ENCODE measurements at places on chromosomes 16 and 17.

GRCh38 chr17:49959183-49959935, 9.6 kb upstream of the DLX4 start:
- no peak for DNase-seq

GRCh38 chr17:42704490-42704836, 22.1 kb downstream of the CNTNAP1 start:
- no peak for DNase-seq

DNA sequence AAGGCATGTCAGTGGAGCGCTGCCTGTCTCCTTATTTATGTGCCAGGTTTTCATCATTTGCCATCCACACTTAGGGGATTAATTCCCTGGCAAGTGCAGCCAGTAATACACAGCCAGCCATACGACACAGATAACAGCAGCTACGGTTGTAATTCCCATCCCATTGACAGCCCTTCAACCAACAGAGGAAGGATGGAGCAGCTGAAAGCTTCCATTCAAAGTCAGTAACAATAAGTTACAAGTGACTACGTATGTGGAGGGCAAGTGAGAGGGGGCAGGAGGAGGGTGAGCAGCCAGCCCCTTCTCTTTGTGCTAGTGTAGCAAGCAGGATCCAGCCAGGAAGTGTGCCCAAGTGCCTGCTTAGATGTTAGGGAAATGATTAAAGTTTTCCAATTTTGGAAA, 53.8 kb upstream of the LYRM9 start:
- DNase-seq, result no peak

DNA sequence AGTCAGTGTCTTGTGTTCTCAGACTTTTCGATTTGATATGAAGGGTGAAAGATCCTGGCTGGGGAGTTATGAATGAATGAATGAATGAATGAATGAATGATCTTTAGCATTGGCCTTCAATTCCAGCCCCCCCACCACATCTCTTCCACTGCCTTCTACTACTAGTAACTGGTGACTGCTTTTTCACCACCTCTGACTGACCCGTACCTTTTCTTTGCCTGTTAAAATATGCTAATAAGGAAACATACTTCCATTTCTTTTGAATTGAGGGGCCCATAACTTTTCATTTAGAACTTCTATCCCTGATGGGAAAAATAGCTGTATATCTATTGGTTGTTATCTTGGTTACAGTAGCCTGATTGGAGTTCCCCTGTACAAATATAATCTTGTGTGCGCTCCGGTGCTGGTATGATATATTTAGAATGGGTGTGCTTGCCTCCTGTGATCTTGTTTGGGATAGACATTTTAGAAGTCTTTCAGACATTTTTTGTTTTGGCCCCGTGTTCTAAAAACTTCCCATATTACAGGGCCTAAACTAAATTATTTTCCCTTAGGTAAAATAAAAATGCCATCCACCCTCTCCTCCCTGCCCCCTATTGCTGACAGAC, 3.4 kb downstream of the LYRM1 start:
- DNase-seq, result no peak

GRCh38 chr17:37483311-37484039, 6.2 kb upstream of the DUSP14 start:
- peak; percentile 53 for DNase-seq

DNA sequence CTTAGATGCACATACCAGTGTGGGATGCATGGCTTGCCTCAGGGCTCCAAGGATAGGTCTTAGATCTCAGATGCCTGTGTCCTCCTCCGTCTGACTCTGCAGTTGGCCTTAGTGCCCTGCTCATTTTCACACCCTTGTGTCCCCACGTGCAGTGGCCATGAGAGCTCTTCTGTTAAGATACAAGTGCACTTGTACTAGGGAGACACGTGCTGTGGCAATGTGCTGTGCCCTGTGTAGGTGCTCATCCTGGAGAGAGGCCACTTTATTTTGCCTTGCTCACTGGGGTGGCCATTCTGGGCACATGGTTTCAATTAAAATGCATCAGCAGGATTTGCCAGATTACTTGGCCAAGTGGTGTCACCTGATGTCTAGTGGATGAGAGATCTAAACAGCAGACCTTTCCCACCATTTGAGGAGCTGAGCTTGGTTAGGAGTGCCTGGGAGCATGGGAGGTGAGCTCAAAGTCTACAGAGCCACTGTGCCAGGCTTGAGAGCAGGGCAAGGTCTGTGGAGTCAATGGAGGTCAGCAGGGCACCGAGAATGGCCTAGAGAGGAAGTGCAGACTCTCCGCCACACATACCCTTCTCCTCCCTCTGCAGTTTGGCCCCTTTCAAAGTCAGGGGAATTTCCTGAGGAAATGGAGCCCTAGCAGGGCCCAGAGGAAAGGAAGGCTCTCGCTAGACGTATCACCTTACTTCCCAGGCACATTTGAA, 25.2 kb upstream of the SMPD3 start:
- DNase-seq, result no peak

GRCh38 chr17:75289832-75290337, 652 bp upstream of the SLC25A19 start:
- DNase-seq, result peak; percentile 48

DNA sequence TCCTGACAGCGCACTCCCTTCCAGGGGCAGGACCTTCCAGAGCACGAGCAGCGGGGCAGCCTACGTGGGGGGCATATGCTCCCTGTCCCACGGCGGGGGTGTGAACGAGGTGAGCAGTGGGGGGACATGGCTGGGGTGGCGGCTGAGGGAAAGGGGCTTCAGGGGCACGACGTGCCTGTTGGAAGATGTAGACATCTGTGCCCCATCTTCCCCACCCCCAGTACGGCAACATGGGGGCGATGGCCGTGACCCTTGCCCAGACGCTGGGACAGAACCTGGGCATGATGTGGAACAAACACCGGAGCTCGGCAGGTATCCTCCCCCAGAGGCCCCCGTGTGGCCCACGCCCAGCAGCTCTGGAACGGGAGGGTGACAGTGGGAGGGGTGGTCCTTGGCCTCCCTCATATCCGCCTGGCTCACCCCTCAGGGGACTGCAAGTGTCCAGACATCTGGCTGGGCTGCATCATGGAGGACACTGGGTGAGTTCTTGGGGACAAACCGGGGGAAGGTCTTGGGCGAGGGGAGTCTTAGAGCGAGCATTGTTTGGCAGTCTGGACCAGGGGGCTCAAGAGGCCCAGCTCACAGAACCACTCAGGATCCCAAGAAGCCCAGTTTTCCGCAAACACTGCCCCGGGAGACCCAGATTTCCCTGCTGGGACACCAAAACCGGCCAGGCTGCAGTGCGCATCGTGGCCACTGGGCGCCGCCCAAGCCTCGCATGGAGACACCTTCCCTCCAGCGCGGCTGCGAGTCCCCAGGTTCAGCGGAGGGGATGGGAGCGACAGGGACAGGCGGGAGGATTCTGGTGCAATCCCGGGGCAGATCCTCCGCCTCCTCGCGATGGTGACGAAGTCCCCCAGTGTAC, 15.7 kb downstream of the ADAM11 start:
- DNase-seq, result peak; percentile 81

GRCh38 chr16:88671806-88672205, 8.9 kb upstream of the MVD start:
- no peak for DNase-seq

DNA sequence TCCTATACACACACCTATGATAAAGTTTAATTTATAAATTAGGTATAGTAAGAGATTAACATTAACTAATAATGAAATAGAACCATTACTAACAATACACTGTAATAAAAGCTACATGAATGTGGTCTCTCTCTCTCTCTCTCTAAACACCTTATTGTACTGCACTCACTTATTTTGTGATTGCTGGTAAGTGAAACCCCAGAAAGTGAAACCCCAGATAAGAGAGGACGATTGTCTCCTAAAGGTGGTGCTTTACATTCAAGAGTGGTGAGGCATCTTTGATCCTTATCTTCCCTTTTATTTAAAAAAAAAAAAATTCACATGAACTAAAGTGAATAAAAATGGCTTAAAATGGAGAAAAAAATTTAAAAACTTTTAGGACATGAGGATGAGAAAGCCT, 80.1 kb upstream of the TRAP1 start:
- DNase-seq, result no peak

DNA sequence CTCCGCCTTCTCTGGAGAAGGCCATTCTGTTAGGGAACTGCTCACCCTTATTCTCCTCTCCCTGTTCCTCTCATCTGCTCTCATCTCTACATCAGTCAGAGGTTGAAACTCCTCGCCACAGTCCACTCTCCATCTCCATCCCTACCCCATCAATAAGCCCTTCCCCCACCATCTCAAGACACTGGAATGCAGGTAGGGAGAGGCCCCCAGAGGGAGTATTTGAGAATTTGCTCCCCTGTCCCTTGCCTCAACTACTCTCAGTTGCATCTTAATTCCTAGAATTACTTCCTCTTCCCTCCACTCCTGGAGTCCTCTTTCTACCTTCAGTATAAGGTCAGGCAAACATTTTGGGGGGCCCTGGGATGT, 2.0 kb upstream of the AATF start:
- DNase-seq, result no peak

- no peak for DNase-seq
Measured at GRCh38 chr17:336110-337021, 16.2 kb downstream of the RPH3AL start.

GRCh38 chr17:82802075-82802780, 37.6 kb downstream of the ZNF750 start:
- DNase-seq, result no peak

DNA sequence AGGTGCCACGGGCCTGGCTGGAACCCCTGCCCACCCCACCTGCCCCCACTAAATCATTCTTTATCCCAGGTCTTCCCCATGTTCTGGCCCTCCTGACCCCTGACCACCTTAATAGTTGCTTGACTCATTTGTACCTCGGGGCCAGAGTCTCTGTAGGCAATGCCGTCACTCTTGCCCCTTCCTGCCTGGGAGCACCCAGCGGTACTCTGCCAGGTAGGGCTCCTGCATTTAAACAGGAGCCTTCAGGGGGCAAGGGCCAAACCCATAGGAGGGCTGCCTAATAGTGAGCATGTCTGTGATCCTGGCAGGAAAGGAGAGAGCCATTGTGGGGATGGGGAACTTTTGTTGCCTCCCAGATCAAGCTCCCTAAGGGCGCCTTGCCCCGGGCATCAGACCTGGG, 8.8 kb upstream of the ITGA3 start:
- no peak for DNase-seq

GRCh38 chr17:17350491-17351355, 47.5 kb downstream of the NT5M start:
- DNase-seq, result no peak

DNA sequence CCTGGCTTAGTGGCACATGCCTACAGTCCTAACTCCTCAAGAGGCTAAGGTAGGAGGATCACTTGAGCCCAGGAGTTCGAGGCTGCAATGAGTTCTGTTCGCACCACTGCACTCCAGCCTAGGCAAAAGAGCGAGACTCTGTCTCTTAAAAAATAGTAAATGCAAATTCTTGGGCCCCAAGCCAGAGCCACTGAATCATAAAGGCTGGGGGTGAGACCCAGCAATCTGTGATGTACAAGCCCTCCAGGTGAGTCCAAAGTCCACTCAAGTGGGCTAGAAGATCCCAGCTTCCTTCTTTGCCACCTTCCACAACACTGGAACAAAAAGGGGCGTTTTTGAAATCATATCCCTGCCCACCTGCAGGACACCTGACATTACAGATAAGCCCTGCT, 16.9 kb downstream of the TRIM25 start:
- no peak for DNase-seq

GRCh38 chr17:80389011-80389995, 25.7 kb upstream of the ENDOV start:
- no peak for DNase-seq

DNA sequence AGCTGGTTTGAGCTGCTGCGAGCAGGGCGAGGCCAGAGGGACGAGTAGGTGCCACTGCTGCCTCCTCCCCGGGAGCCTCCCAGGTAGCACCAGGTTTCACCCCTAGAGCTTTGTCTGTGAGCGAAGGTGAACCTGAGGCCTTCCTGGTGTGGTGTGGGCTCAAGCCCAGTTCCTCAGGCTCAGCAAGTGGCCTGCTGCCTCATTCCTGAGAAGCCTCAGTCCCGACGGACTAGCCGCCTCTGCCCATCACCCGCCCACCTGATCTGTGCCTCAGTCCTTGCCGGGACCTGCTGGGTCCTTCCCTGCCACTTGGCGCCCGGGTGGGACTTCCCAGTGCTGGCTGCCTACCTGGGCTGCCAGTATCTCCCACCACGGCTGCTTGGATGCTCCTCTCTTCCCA, 1.7 kb downstream of the NLRC3 start:
- no peak for DNase-seq

GRCh38 chr17:51913491-51914205, 244.9 kb downstream of the CA10 start:
- DNase-seq, result no peak

DNA sequence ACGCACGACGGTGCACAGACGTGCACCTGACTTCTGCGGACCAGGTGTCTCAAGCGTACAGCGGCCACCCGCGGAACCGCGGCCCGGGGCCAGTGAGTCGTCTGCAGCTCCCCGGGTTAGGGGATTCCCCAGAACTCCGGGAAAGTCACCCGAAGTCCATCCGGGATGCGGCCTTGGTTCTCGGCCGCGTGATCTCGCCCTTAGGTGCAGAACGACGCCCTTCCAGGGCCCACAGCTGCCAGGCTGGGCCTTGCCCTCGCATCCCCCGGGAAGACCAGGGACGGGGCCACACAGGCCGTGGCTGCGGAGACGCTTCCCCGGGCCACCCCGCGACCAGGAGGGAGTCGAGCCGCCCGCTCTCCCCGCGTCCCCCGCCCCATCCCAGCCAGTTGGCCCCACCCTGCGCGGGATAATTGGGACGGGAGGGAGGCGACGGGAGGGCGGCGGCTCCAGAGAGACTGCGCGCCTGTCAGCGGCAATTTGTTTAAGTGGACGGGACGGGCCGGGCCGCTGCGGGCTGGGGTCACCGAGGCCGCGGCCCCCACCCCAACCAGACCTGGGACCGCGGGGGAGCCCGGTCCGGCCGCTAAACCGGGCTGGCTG, 3.6 kb upstream of the TBX2 start:
- DNase-seq, result no peak

- no peak for DNase-seq
Measured at GRCh38 chr16:89149386-89149785, 22.2 kb upstream of the CDH15 start.

DNA sequence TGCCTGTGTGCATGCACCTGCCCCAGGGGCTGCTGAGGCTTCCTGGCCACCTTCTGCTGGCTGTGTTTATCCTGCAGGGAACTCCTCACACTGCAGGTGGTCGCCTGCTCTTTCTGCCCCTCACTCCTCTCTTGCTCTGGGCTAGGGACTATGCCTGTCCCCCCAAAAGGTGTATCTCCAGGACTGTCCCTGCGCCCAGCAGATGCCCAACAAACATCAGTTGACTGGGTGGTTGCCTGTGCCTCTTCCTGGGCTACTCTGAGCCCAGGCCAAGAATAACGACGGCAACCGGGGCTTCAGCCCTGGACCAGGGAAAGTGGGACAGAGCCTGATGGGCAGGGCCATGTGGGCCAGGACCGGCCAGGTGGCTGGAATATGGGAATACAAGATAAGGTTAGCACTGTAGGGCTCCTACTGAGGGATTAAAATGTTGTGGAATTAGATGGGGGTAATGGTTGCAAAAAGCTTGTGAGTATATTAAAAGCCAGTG, 55.4 kb downstream of the VAC14 start:
- DNase-seq, result no peak
